ENCODE measurements at places on chromosomes 5 and 9. TPM values are rescaled to one million over a fixed set of nuclear protein-coding genes. Genes with fewer than 3 reads are reported as not detected.

GRCh38 chr9:13444245-13445102 is 165.0 kb upstream of the MPDZ start:
- no peak for DNase-seq

Gene PCDHGB2
- total RNA-seq, result 6.1 TPM

Gene CCDC152
- total RNA-seq, result 9.0 TPM

Gene MAN2A1
- total RNA-seq, result 74.6 TPM

Gene ANKRD18A
- 1.6 TPM for total RNA-seq

DNA sequence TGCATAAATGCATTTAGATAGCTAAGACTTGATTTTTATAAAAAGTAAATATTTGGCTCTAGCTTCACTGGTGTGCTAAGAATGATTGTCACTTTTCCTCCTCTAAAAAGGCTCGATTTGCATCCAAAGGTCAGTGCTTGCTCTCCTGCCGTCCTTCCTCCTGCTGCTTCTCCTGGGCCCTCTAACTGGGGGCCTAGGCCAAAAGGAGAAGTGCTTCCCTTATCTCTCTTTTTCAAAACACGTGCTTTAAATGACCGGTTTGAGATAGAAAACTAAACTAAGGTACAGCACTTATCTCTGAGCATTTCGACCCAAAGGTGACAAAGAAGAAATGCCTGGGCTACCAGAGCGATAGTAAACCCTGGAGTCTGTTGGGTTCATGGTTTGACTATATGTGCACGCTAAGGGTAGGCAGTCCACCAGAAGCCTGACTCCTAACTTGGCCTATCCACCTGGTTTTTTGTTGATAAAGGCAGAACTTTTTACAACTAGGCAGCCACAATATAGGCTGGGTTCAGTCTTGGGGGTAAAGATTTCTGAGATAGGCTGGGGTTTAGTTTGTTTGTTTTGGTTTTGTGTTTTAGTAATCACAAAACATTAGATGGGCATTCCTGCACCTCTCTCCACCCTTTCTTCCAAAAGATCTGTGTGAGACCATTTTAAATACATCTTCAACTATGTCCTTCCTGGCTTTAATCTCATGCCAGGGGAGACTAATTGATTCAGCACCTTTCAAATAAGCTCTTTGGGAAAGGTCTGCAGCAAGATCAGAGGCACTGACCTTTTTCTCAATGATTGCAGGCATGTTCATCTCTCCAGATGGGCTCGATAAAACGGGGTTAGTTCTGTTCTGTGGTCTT is 3.8 kb downstream of the NR2F1-AS1 start:
- DNase-seq, result peak; percentile 3

Measured in frontal cortex (tissue), 4 donors.